Hematopoietic multipotent progenitor cell treated with erythropoietin and hydrocortisone succinate and interleukin-3 and kit ligand, for 8 days (in vitro differentiated cells): ENCODE measurements at places on chromosomes 12 and 14.

GRCh38 chr14:24436355-24437019 is 6.1 kb downstream of the SDR39U1 start:
- DNase-seq, result peak; percentile 81

GRCh38 chr14:23517650-23518326 is 33.8 kb downstream of the ZFHX2 start:
- no peak for DNase-seq

DNA sequence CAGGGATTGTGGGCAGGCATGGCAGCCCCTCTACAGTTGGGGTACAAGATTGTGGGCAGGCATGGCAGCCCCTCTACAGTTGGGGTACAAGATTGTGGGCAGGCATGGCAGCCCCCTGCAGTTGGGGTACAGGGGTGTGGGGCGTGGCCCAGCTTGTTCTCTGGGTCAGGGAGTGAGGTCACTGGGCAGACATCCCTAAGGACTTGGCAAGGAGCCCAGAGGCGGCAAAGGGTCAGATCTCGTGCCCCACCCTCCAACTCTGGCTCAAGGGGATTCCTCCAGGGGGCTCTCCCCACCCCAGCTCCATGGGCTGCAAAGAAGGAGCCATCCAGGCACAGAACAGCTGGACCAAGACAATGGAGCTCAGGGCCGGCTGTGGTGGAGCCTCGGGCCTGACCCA is 25.8 kb upstream of the NUDT14 start:
- no peak for DNase-seq

GRCh38 chr14:98198385-98198784 is 1073.6 kb downstream of the BCL11B start:
- peak; percentile 58 for DNase-seq

DNA sequence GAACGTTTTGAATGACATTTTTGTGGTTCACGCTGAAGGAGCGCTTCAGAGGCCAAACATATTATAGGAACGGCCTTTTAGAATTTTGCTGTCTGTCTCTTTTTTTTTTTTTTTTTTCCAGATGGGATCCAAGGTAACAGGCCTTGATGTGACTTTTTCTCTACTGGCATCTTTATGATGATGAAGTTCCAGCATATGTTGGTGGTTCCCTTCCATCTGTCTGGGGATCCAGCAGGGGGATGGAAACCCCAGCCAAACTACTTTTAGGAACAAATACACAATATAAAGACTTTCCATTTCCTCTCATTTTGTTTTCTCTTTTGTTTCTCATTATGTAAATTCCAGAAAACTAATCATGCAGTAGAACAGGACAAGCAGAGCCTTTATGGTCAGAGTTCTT is 239.3 kb upstream of the PRICKLE1 start:
- DNase-seq, result no peak

DNA sequence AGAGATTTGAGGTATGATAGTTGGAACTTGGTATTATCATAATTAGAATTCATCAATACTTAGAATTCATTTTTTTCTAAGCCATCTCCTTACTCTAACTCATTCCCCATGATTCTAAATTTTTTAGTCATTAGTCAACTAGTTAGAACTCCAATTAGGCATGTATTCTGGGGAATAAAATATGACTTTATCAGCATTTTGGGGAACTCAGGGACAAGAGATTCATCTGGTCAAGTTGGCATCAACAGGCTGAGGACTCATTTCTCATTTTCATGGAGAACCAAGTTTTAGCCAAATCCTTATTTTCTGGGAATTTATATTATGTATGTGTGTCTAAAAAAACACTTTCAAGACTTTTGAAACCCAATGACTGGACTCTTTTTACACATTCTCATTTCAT is 29.2 kb downstream of the DIP2B start:
- DNase-seq, result no peak

- no peak for DNase-seq
These were observed at the start of gene BHLHE41 for GRCh38 chr12:26124446-26125399. TSS of gene BHLHE41 (minus strand) at chr12:26125037. CDS start at chr12:26124779, 258 bp downstream.

GRCh38 chr12:131403676-131404075 is 307.2 kb upstream of the SFSWAP start:
- DNase-seq, result no peak

GRCh38 chr12:115423546-115423987 is 739.6 kb upstream of the TBX3 start:
- no peak for DNase-seq

GRCh38 chr14:20614038-20614840 is 23.1 kb upstream of the RNASE12 start:
- no peak for DNase-seq

DNA sequence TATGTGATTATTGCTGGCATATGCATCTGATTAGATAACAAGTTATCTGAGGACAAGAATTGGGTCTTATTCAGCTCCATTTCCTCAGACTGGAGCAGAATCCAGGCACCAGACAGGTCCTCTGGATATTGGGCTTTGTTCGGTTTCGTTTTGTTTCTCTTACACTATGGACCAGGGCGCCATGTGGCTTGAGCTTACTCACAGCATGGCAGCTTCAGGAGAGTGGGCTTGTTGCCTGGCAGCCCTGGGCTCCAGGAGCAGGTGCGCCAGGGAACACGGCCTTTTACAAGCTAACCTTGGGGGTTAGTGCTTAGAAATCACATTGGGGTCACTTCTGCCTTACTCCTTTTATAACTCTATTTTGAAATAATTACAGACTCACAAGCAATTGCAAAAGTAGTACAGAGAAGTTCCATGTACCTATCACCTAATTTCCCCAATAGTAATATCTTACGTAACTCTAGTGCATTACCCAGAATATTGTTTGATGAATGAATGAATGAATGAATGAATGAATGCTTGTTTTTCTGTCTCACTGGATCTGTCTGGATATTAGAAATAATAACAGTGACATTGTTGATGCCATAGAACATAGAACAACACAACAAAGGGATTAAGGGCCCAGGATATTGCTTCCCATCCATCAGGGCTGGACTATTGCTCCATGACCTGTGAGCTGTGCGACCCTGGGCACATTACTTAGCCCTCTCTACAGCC is 39.0 kb downstream of the CMKLR1 start:
- DNase-seq, result no peak

- no peak for DNase-seq
These were observed 113.3 kb upstream of the CAND1 start for GRCh38 chr12:67155863-67156262.

- no peak for DNase-seq
These were observed 559.9 kb upstream of the ATP2B1 start for GRCh38 chr12:90268574-90268973.

DNA sequence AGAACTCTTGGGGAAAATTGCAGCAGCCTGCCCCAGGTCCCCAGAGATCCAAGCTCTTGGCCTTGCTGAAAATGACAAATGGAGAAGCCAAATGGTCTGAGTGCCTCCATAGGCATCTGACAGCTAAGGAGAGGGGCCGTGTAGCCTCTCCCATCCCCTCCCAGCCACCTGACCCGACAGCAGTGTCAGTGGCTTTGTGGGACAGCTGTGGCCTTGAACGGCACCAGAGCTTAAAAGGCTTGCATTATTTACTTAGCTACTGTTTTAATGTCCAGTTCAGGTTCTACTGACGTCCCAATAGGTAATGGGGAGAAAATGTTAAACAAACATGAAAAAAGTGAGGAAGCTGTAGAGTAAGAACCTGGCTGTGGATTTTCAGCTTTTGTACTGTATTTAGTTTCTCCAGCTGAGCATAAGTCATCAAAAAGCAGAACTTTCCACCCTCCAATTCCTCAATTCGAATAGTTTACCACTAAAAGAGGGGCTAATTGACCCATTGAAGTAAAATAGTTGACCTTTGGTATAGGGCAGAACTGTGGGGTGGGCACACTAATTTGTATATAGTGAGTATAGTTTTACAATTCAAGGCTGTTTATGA is 50.0 kb downstream of the FOS start:
- DNase-seq, result no peak

DNA sequence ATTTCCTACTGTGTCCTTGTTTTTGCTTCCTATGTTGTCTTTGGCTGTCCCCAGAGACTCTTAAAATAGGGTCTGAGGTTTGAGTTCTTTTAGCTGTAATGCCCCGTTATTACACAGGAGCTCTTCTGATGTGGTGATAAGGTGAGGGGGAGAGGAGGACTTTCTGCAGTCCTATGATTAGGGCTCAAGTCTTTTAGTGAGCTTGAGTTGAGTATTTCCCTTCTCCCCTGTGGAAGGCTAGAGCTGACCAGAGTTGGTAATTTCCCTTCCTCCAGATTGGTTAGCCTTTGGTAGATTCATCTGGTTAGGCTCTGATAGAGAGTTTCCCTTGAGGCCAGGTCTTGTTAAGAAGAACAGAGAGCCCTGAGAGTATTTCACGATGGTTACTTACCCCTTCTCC is 4.3 kb upstream of the HIF1A start:
- peak; percentile 33 for DNase-seq

GRCh38 chr14:77217551-77217950 is 36.0 kb downstream of the TMEM63C start:
- no peak for DNase-seq

- DNase-seq, result no peak
These were observed 172.3 kb downstream of the PPM1H start for GRCh38 chr12:62762645-62763044.

GRCh38 chr14:101065696-101066694 is 162.5 kb upstream of the RTL1 start:
- DNase-seq, result no peak
